ENCODE measurements at places on chromosomes 2 and 18. TPM values are rescaled to one million over a fixed set of nuclear protein-coding genes. Genes with fewer than 3 reads are reported as not detected.

The MAIP1 gene
- total RNA-seq: 40.5 TPM

The NGEF gene
- total RNA-seq: 54.5 TPM

The IDH1 gene
- total RNA-seq: 233 TPM

The RBM44 gene
- total RNA-seq: 2.5 TPM

The CNRIP1 gene
- total RNA-seq: 2.1 TPM

The APOB gene
- 14.0 TPM for total RNA-seq

The ADD2 gene
- 1.7 TPM for total RNA-seq

The NT5C1B gene
- total RNA-seq: not detected

The TLX2 gene
- not detected for total RNA-seq

GRCh38 chr2:26905341-26906198 lies 57.6 kb downstream of the DPYSL5 start:
- no peak for DNase-seq

- DNase-seq: no peak
Observed at GRCh38 chr2:66467718-66468117, 32.8 kb downstream of the MEIS1 start.

DNA sequence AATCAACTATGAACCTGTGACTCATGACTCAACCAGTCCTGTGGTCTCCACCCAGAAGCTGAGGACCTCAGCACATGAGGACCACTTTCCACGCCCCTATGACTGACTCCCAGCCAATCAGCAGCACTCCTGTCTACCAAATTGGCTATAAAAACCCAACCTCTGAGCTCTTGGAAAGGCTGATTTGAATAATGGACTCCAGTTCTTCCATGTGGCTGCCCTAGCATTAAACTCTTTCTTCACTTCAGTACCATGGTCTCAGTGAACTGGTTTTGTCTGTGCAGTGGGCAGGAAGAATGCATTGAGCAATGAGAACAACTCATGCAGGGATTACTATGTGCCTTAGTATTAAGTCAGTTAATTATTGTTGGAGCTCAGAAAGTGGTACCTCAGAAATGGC lies 78.3 kb downstream of the CMPK2 start:
- no peak for DNase-seq

DNA sequence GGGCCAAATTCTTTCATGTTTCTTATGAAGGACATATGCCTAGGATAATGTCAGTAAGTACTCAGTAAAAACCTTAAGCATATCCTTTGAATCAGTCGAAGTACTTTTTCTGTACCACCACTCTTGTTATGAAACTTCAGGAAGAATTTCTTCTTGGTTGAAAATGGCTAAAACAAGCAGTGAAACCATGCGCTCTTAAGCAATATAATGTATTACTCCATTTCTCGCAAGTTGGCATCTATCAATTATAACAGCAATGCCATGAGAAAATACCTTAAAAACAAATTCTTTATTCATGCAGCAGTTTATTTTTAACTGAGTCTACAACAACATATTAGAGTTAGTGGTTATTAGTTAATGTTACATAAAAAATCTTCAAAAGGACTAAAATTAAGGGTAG lies 41.0 kb downstream of the SLC66A3 start:
- DNase-seq: no peak

- no peak for DNase-seq
Observed at GRCh38 chr18:63085611-63086010, 234.0 kb downstream of the BCL2 start.

DNA sequence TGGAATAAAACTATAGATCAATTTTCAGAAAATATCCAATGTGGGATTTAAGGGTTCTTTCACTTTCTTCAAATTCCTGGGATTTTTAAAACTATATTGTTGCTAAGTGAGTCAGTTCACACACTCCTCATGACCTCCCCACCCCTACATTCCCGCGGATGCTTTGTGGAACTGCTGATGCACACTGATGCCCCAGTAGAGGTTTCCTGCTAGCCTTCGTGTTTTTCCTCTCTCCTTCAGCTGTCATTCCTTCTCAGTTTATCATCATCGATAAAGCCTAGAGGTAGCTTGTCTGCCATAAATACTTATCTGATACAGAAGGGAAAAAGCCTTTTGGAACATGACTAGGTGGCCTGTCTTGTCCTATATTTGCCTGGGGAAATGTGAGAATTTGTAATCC lies 67.4 kb upstream of the GALNT5 start:
- no peak for DNase-seq

GRCh38 chr2:156526950-156527636 lies 90.9 kb downstream of the GPD2 start:
- no peak for DNase-seq

GRCh38 chr2:238466243-238466756 lies 39.6 kb downstream of the ASB1 start:
- no peak for DNase-seq

GRCh38 chr18:23342506-23342905 lies 110.6 kb upstream of the RIOK3 start:
- no peak for DNase-seq

- DNase-seq: no peak
Observed at GRCh38 chr2:47599171-47599570, 183.8 kb upstream of the MSH6 start.

DNA sequence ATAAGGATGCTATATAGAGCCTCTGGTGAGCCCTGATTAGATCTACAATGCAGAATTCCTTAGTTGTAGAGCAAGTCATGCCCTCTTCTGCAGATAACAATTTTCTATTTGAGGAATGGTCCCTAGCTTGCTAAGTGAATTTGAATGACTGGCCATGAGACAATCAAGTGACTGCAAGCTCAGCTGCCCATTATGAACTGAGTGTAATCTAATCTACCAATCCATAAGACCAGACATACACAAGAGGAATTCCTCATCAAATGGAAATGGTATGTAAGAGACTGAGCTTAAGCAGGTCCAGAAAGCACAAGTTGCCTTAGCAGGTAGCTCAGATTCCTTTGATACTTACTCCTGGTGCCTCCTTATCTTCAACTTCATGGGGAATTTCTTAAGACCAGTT lies 4.8 kb upstream of the ANKRD44 start:
- no peak for DNase-seq

DNA sequence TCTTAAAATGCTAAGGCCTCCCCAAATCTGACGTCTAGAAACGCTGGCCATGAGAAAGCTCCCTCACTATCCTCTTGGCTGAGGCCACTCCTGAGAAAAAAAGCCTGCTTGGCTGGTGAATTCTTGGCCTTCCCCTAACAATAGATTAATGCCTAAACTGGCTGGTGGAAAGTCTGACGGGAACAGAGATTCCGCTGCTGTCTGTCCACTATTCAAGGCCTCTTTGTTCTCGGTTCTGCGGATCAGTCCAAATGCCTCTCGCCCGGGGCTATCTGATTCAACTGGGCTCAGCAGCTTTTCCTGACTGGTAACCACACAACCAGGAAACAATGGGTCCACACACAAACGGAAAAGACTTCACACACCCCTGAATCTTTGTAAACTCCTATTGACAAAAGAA lies 27.2 kb downstream of the PXDN start:
- DNase-seq: no peak

DNA sequence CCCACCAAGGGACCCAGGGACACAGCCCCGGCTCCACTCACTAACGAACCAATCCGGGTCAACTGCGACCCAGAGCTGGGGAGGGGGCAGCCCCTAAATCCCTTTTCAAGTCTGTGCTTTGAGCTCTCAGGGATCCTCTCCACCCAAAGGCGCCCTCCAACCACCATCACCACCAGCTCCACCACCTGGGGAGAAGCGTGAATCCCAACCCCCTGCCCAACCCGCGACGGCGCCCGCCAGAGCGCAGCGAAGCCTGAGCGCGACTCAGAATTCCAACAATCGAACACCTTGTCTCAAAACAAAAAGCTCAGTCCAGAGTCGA lies 497 bp downstream of the DSC3 start:
- no peak for DNase-seq

DNA sequence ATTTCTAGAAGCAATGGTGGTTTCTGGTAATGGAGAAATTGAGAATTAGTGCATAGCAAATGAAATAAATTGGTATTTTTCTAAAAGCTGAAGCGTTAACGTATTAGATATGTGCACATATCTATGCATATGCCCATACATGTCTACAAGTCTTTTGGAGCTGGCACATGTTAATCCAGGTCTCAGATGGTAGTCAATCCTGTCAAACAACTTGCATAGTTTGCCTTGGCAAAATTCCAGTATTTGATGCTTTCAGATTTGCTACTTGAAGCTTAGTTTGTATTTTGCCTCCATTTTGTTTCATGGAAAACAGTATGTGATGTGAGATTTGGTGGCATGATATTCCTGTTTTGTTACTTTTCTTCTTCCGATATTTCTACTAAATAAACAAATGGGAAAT lies 304.6 kb downstream of the PARD3B start:
- no peak for DNase-seq

DNA sequence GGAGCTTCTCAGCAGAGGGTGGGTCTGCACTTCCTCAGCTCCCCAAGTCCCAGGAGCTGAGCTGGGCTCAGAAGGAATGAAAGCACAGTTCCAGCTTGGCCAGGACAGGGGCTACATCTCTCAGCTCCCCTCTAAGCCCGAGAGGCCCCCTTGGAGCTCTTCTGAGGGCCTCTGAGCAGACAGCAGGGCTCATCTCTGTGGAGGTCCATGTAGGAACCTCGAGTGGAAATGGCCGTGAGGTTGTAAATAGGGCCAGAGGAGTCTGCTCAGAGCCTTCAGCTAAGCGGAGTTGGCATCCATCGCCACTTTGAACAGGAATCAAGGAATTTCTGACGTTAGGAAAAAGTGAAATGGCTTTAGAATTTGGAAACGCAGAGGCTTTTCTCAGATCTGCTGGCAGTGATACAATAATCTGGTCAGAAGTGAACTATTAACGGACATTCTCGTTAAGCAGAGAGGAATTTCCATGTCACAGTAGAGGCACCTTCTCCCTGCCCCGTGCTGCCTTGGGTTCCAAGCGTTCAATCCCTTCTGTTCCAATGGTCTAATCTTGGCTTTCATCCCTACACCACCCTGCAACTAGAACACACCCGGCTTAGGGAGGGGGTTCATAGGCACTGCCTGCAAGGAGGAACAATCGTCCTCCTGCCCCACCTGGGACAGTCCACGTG lies 213.9 kb downstream of the NDUFA10 start:
- DNase-seq: peak; percentile 25

Data from Peyer's patch (tissue), 4 donors.